ENCODE measurements at places on chromosomes 5 and 9.

GRCh38 chr5:190366-191035 is 794 bp upstream of the LRRC14B start:
- no peak for DNase-seq

DNA sequence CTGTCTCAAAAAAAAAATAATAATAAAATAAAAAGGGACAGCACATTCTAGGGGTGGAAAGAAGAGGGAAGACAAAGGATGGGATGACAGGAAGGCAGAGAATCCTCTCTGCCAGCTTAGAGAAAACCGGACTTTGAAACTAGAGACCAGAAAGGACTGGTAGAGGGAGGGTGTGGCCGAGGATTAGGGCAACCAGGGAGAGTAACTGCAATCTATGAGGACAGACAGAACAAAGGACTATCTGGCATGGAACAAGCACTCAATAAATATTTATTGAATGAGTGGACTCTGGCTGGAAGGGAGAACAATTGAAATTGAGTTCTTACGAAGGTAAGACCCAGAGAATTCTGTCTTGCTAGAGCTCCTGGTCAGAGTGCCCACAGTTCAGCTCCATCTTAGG is 2.4 kb downstream of the GBA2 start:
- no peak for DNase-seq

GRCh38 chr9:136762221-136762691 is 2.1 kb downstream of the LCN15 start:
- DNase-seq = no peak

DNA sequence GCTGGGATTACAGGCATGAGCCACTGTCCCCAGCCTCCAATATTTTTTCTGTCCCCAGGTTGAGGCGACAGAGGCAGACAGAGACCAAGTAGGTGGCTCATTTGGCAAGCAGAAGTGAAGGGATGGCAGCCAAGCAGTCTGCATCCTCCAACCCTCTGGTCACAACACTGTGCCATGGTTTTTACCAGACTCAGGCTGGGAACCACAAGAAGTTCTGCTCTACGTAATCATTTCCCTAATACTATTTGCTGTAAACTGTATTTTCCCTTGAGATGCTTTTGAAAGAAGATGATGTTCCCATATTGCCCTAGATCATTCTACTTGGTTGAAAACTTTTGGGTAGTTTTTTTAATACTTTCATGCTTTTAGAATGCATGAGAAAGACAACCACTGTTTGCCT is 40.5 kb downstream of the PTTG1 start:
- DNase-seq = no peak

DNA sequence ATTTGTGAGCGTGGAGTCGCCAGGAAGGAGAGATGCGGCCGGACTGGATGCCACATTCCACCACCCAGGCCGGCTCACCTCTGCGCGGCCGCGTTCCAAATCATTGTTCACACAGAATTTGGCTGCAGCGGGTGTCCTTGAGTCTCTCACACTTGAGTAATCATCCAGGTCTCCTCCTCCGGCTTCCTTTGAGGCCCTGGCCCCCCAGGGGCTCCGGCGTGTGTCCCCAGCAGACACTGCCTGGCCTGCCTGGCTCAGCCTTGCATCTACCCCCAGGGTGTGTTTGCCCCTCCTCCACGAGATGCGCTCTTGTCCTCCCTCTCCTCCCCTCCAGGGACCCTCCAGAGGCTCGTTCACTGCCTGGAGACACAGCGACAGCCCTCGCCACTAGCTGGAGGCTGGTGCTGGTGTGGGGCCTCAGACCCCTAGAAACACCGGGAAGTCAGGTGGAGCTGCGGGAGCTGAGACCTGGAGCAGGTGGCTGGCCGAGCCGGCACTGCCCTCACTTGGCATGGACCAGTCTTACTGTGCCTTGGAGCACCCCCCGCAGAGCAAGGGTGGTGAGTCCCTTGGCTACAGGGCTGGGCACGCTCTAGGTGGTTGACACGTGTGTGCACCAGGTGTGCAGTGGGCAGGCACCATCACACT is 7.0 kb upstream of the SLC9A3 start:
- DNase-seq = no peak

GRCh38 chr5:125263356-125263755 is 516.9 kb upstream of the ZNF608 start:
- DNase-seq = no peak

DNA sequence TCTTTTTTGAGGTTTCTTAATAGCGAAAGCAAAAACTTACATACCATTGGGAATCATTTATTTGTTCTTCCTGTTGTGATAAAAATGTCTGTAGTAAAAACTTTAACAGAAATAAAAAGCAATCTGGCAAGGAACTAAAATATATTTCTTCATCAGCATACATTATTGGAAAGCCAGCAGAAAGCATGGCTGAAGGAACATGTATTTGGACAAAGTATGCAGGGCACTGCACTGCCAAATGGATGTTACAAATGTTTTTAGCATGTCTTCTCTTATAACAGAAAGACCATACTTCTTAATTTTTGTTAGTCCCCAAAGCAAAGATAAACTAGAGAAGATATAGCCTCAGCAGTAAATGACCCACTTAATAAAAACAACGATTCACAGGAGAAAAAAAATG is 80.5 kb downstream of the SMIM15 start:
- DNase-seq = no peak

DNA sequence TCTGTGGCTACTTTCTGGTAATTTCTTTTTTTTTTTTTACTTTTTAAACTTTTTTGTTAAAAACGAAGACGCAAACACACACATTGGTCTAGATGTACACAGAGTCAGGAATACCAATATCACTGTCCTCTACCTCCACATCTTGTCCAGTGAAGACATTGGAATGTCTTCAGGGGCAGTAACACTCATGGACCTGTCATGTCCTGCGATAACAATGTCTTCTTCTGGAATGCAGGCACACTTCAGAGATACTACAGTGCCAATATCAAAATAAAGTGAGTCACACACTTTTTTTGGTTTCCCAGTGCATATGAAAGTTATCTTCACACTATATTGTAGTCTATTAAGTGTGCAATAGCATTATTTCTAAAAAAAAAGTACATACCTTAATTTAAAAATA is 175.9 kb downstream of the ARRDC3 start:
- DNase-seq = no peak

DNA sequence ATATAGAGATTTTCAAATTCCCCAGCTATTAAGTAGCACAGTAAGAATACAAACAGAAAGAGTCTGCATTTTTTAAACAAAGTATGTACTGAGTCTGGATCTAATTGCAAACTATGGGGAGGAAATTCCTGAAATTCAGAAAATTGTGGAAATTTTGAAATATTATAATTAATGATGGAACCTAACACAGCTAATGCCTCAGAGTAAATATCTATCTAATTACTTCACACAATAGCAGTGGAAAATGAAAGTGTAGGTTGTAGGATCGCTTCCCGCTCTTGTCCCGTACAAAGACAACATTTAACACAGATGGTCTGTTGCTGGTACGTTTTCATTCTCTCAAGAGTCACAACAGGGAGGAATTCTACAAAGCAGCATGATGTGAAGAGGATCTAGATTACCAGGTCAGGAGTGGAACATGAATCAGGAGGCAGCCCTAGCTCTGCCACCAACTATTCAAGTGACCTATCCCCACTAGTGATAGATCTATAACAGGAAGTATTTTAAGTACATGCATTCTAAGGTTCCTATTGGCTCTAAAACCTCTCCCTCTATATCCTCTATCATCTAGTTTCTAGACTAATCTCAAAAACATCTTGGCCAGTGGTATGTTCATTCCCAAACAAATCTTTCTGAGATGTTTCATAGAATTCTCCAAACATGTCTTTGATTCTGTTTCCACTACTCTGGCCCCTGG is 58.9 kb upstream of the GRAMD2B start:
- no peak for DNase-seq

DNA sequence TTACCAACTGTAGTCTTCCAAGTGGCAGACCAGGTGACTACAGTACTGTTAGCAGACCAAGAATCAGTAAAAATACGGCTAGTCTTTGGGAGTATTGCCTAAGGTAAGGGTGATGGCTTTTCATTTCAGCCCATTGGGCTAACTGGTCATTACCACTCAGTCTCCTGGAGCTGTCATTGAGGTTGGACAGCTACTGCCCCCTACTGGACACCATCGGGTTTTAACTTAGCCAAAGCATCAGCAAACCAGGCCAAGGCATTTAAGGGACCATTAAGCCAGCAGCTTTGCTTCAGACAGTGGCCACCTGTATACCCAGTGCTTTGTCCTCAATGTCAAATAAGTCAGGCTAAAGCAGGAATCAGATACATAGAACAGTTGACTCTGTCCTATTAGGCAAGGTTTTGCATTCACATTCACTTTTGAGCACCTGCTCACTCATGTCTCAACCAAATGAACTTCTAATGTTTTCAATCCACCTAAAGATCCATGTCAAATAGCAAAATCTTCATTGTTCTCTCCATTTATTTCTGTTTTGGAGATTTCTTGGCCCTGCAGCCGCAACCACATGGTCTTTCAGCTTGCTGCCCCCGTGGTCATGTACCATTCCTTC is 117.2 kb downstream of the INVS start:
- DNase-seq = no peak

DNA sequence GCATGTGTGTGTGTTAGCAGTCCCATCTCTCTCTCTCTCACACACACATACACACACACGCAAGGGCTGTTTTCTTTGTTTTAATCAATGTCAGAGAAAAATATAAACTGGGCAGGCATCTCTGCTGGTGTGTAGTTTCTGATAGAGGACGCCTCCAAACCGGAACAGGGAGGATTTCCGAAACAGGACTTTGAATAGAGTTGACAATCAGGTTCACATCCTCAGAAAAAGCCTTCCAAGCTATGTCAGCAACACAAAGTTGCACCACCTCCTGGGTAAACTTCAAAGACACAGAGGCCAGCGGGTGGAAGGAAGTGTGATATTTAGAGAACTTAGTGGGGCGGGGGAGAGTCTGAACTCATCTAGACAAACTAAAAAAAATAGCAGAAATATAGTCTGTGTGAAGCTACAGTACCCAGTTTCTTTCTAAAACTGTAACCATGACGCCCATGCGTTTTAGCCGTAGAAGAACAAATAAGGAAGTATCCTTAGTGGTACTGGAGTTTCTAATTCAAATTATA is 1.2 kb downstream of the ST8SIA4 start:
- no peak for DNase-seq

GRCh38 chr5:922436-923280 is 30.0 kb downstream of the TRIP13 start:
- DNase-seq = no peak

- no peak for DNase-seq
These were observed 40.2 kb upstream of the FBXW11 start for GRCh38 chr5:172046593-172046992.

- DNase-seq = no peak
These were observed 1.3 kb upstream of the IQGAP2 start for GRCh38 chr5:76401801-76402250.

DNA sequence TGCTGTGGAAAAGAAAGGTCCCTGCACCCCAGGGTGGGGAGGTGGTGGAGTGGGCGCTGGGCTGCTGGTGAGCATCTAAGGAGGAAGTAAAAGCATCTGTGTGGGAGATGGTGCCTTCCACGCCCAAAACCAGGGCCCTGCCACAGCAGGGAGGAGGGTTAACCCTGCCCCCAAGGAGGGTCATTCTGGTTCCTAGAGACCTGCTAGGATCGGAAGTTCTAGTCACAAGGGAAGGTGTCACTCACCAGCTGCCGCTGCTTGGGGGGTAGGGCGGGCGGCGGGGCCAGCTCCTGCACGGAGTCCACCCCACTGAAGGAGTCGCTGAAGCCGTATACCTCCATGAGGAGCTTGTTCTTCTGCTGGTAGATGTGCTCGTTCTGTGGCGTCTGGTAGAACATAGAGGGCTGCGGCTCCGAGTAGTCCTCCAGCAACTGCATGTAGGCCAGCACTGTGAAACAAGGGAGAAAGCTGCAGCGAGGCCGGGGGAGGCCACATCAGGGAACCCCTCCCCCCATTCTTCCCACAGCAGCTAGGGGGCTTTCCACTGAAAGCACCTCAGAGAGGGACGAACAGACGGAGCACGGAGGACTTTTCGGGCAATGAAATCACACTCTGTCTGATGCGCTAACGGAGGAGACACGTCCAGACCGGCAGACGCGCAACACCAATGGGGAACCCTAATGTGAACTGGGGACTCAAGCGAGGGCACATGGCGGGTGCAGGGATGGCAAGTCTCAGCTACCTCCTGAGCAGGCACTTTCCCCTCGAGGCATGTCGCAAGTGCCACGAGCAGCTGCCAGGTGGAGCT is 76.4 kb downstream of the PRRT1B start:
- no peak for DNase-seq

- DNase-seq = no peak
These were observed 1.0 kb downstream of the NREP start for GRCh38 chr5:111755942-111756381.

GRCh38 chr5:170280011-170280493 is 17.5 kb downstream of the LCP2 start:
- DNase-seq = no peak

DNA sequence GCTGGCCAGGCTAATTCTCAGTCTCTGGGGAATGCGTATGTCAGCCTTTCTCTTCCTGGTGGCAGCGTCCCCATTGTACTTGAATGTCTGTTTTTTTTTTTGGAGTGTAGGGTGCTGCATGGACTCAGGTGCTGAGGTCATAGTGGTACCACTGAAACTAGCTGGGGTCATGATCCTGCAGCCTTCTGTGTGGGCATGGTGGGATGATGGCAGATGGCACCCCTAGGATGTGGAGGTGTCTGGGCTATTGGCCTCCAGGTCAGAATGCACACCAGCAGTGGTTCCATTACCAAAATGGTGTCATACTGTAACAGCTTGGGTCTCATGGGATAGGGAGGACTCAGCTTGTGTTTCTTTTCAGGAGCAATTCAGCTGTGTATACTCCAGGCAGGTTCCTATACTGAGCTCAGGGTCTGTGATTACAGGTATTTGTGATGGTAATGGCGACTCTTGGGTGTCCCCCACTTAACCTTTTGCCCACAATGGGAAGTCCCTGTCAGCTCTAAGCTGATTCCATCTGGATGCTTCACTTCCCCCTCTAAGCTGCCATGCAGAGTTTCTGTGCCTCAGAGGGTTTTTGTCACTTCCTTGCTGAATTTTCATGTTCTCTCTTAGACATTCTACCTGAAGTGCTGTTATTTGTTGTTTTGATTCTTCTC is 17.9 kb downstream of the HSD17B4 start:
- DNase-seq = no peak

GRCh38 chr5:28473531-28474107 is 1435.2 kb upstream of the CDH9 start:
- no peak for DNase-seq

GRCh38 chr5:58491216-58491892 is at the start of gene GAPT:
GAPT (plus strand) TSS chr5:58491435; CDS start chr5:58494537, 3,102 bp downstream.
- DNase-seq = no peak

GRCh38 chr5:2866662-2867372 is 115.3 kb upstream of the IRX2 start:
- DNase-seq = peak; percentile 19

DNA sequence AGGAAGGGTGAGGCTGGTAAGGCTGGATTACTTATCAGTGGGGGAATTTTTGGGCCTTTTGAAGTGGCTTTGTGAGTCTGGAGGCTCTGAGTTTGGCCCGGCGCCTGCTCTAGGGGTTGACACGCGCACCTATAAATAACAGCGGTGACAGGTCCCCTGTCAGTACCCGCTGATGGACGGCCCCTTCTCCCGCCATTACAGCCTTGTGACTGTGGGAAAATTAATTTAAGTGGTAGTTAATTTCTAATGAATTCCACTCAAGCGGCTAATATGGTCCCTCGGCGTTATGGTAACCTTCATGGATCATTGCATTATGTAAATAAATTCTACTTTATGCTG is 16.5 kb downstream of the MRPL36 start:
- DNase-seq = no peak

- DNase-seq = no peak
These were observed 72.5 kb downstream of the LIFR start for GRCh38 chr5:38483805-38484398.

All from frontal cortex (tissue), 4 donors.